Stimulated activated CD8-positive, alpha-beta memory T cell treated with anti-CD3 and anti-CD28 coated beads, Interleukin-15, amount 100 ng/mL, for 48 hours (primary cell): ENCODE measurements at places on chromosomes 16 and 17.

GRCh38 chr16:30437511-30438046, 7.7 kb upstream of the DCTPP1 start:
- no peak for DNase-seq

GRCh38 chr17:17497065-17497844, 1.1 kb upstream of the RASD1 start:
- DNase-seq = no peak

DNA sequence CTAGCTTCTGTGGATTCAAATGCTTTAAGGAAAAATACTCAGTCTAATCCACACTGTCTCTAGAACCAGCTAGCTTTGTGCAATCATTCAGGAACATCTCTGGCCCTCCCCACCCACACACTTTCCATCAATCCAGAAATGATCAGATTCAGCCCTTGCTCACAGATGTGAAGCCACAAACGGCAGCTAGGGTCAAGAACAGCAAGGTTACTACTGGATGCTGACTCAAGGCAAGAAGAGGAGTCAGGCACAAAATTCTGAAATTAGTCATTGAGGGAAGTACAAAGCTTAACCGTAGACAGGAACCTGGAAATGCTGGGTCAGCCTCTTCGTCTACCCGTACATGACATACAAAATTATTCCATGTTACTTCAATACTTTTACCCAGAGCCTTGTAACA, 174.6 kb downstream of the CDH13 start:
- peak; percentile 26 for DNase-seq

GRCh38 chr17:77946900-77947645, 11.4 kb upstream of the TNRC6C start:
- DNase-seq = no peak

DNA sequence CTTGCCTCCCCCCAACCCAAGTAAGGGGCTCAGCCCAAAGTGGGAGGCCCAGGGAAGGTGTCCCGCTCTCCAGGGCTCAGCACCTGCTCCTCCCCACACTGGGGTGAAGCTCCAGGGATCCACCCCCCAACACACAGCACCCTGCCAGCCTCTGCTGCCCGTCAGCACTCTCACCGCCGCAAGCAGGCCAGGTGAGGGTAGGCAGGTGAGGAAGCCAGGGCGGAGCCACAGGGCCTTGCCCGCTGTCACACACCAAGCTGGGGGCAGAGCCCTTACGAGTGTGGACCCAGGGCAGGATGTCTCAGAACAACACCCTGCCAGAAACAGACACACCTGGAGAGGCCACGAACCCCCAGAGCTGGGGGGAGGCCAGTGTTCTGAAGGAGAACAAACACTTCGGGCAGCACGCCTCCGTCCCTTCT, 19.5 kb downstream of the PLLP start:
- no peak for DNase-seq

GRCh38 chr17:27366437-27366836, 72.5 kb downstream of the WSB1 start:
- DNase-seq = no peak

GRCh38 chr16:75234856-75235696, 16.3 kb downstream of the CTRB1 start:
- DNase-seq = no peak

- no peak for DNase-seq
Measured at GRCh38 chr17:78397681-78398101, 19.2 kb downstream of the PGS1 start.

DNA sequence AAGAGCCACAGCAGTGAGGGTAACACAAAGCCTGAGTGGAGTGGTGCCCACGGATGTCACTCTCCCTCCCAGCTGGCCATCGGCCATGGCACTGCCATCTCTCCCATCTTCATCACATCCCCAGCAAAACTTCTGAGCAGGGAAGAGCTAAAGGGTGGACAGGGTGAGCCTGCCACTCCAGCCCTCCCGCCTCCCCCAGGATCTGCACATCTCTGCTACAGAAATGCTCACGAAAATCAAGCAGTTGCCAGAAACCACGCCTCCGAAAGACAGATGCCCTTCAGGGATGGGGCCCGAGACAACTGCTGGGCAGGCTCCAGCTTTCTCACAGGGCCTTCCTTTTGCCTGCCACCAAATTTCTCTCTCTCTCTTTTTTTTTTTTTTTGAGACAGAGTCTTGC, 3.6 kb downstream of the GRIN2C start:
- DNase-seq = no peak

- no peak for DNase-seq
Measured at GRCh38 chr16:67199011-67199807, at the start of gene ELMO3. TSS of gene ELMO3 (plus strand) at chr16:67199131. CDS start at chr16:67199327, 196 bp downstream.

- no peak for DNase-seq
Measured at GRCh38 chr17:2263183-2264066, 40.2 kb downstream of the SMG6 start.

GRCh38 chr16:16083421-16084156, 134.2 kb downstream of the ABCC1 start:
- DNase-seq = no peak

DNA sequence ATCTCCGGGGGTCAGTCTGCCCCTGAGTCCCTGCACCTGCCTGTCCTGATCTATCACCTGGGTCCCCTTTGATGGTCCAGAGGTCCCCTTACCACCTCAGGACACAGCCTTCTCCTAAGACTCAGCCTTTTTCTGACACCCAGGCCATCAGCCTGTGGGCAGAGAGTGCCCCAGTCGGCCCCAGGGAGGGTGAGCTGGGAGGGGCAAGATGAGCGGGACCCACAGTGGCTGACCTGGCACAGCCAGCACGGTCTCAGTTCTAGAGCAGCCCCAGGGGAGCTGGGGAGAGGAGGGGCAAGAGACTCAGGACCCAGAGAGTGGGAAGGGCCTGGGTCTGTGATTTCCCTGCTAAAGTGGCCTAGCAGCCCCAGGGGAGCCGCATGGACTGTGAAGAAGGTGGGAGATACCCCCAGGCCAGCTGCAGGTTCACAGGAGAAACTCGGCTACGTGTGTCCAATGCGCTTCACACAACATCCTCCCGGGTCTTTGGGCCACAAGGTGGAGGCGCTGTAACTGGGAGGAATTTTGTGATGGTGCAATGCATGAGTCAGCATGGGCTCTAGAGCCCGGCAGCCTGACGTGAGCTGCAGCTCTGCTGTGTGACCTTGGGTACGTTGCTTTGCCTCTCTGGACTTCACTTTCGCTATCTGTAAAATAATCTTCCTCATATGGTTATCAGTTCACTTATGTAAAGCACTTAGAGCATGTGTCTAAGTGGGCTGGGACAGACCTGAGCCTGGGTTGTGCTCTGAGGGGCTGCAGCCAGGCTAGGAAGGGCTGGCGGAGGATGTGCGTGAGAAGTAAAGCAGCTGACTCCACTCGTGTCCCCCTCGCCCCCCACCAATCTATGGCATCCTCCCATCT, 67.2 kb upstream of the LHX1 start:
- DNase-seq = no peak

DNA sequence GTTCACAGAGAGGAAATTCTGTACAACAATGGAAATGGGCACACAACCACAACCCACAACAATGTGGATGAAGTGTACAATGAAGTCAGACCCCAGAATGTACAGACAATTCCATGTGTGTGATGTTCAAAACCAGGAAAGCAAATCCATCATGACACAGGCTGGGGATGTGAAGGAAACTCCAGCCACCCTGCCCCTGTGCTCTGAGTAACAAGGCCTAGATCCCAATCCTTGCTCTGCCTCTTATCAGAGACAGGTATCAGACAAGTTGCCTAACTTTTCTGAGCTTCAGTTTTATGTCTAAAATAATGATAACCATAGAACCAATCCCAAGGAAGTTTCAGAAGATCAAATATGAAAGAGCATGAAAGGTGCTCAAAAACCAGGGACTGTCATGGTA, 1.8 kb upstream of the C16orf95 start:
- DNase-seq = no peak

DNA sequence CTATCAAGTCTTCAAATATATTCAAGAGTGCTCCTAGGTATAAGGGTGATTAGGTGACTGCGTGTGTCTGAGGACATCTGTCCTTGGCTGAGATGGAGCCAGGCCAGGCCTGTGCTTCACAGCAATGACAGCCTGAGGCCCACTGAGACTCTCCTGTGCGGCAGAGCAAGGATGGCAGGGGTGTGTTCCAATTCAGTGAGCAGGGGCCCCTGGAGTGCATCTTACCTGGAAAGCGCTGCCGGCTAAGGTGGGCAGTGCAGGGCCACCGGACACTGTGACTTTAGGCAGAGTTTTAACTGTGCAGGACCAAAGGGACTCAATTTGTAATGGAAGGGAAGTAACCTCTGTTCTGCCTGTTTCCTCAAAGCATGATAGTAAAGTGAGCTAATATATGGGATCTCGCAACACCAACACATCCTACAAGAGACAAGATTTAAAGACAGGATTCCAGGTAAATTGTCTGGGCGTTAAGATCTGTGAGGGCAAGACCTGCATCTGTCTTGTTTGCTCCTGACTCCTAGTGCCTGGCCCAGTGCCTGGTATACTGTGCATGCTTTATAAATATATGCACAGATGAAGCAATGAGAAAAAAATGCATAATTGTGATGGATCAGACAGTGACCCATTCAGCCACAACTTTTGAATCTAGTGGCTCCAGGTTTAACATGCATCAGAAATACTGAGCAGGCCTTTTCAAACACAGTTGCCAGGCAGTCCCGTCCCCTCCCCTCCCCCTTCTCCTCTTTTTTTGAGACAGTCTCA, 86.7 kb downstream of the MRC2 start:
- no peak for DNase-seq

GRCh38 chr17:65977041-65977440, 214.9 kb downstream of the CEP112 start:
- no peak for DNase-seq

DNA sequence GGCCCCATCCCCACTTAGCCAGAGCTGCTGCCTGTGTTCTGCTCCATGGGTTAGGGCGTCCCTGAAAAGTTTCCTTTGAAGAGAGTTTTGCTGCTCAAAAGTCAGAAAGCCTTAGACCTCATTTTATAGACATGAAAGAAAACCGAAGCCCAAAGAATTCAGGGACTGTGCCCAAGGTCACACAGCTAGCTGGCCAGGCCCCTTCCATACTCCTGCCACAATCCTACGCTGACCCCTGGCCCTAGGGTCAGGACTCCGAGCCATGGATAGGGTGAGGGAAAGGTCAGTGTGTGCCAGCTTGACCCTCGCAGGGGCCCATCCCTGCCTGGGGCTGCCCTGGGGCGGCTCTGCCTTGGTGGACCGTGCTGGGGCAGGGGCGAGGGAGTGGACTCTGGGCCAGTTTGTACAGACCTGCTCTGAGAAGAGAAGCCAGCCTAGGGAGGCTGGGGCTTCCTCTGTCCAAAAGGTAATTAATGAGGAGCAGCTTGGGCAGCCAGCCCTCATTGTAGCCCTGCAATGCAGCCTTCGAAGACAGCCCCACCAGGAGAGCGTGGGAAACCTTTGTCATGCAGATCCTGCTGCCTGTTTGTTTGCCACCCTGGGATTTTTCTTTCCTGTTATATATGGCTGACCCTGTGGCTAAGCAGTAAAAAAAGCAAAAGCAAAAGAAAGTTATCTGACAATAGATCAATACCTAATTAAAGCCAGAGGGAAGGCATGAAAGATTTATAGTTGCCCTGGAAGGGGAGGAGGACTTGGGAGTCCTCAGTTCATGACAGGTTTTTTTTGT, 37.4 kb downstream of the RHBDL3 start:
- no peak for DNase-seq

DNA sequence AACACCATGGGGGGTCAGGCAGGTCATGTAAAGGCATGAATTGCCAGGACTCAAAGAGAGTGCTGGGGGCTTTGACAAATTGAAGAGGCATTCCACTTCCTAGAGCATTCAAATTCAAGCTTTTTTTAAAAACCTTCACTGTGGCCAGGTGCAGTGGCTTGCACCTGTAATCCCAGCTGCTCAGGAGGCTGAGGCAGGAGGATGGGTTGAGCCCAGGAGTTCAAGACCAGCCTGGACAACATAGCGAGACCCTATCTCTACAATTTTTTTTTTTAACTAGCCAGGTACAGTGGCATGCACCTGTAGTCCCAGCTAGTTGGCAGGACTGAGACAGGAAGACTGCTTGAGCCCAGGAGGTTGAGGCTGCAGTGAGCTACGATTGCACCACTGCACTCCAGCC, 17.2 kb downstream of the ABCC12 start:
- DNase-seq = no peak

GRCh38 chr17:46121165-46121764, 72.0 kb downstream of the KANSL1 start:
- no peak for DNase-seq
